ENCODE measurements at places on chromosomes 16 and 17.

DNA sequence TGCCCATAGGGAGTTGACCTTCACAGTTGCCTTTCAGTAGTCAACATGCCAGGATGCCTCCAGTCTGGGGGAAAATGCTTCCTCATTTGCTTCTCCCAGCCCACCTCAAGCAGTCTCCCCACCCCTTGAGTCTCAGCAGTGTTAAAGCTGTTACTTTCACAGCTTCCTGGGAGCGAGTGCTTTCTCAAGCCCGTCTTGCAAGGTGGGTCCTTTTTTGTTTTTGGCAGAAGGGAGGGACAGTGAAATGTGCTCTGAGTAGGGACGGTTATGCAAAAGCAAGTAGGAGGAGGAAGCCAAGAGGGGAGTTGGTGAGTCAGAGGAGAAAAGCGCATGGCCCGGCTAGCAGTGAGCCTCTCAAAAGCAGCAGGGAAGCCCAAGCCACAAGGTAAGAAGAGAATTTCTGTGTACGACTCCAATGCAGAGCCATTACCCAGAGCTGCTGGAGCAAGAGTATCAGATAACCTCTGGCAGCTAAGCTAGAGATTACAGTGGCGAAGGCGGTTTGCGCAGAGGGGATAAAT, at the start of gene CHST4:
CHST4 (plus strand) TSS at position 316 of the 521 bp plus-strand sequence. CDS start 10,252 bp downstream, outside the sequence.
- no peak for DNase-seq

- DNase-seq, result no peak
These were observed 22.2 kb upstream of the CLEC18A start for GRCh38 chr16:69928856-69929400.

DNA sequence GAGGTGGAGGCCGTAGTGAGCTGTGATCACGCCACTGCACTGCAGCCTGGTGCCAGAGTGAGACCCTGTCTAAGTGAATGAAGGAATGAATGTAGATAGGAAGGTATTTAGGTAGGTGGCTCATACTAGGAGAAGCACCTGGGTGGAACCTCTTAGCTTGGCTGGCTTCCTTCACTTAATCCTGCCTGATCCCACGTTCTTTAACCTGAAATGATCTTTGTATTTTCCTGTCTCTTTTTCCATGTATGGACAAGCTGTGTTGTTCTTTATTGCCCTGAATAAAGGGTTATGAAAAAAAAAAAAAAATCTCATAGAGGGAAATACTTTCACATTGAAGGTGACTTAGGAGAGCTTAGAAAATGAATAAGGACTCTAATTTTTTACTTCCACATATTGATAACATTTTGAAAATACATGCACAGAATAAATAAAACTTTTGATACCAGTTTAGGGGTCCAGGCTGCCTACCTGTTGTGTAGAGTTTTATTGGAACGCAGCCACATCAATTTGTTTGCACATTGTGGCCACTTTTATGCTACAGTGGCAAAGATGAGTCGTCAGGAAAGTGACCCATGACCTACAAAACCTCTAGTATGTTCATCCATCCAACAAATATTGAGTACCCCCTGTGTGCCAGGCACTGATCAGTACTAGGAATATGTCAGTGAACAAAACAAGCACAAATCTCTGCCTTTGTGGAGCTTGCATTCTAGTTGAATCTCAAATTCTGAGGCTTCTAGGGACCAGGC, 44.6 kb downstream of the VPS35L start:
- no peak for DNase-seq

- no peak for DNase-seq
These were observed 34.1 kb upstream of the MMP2 start for GRCh38 chr16:55444754-55445485.

- no peak for DNase-seq
These were observed 37.8 kb downstream of the PTRH2 start for GRCh38 chr17:59669411-59669810.

- DNase-seq, result no peak
These were observed 12.8 kb downstream of the NOD2 start for GRCh38 chr16:50706250-50706649.

DNA sequence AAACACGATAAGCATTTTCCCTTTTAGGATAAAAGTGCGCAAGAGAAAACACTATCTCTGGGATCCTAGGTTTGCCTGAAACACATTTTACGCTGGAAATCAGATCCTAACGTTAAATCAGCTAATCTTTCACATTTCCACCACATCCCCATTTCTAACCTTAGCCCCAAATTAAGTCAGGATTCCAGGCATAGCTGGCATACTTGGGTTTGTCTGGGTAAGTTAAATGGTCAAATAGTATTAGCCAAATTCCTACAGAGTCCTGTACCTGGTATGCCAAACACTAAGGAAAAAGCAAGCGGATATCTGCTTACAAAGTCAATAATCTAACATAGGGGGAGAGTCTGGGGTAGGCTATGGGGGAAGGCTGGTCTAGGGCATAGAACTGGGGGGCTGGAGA, 557.4 kb upstream of the ZFHX3 start:
- DNase-seq, result no peak

DNA sequence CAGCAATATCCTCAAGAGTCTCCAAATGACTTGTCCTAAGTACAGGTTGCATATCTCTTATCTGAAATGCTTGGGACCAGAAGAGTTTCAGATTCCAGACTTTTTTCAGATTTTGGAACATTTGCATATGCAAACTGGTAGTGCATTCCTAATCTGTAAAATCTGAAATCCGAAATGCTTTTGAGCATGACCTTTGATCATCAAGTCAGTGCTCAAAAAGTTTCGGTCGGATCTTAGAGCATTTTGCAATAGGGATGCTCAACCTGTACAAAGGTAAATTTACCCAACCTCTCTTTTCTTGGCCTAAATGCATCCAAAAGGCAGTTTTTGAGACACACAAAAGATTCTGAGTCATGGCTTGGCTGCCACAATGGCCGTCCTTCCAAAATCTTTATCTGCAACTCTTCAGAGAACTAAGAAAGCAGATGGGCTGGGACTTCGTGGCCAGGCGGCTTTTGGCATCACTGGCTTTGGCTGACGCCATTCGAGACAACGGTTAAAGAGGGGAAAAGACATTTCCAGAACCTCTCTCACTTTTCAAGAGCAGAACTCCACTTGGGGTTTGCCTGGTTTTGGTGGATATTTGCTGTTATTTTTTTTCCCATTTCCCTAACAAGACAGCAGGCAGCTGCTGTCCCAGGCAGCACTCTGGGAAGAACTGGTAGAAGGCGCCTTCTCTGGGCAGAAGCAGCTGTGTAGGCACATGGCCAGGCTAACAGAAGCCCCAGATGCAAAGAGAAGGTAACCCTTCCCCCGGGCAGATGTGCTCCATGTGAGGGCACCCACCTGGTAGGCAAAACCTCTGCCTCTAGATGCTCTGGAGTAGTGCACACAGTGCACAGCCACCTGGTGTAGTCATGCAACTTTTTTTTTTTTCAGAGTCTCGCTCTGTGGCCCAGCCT, 8.9 kb downstream of the CPPED1 start:
- DNase-seq, result no peak

DNA sequence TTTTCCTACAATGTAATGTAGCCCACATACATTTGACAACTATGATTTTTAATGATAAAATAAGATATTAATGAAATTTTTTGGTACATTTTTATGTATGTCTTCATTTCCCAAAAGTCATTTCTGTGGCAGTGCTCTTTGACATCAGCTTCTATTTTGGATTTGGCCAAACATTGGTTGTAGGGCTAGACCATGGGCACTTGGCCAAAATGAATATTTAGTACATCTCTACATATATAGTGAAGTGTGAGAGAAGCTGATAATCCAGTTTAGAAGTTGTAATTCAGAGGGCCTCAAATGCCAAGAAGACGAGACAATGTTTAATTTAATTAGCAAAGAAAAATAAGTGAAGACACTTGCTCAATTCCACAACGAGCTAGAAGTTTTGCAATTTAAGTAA, 724.9 kb upstream of the SOX9 start:
- DNase-seq, result no peak

GRCh38 chr17:71519285-71519684, 601.5 kb upstream of the SOX9 start:
- DNase-seq, result no peak

DNA sequence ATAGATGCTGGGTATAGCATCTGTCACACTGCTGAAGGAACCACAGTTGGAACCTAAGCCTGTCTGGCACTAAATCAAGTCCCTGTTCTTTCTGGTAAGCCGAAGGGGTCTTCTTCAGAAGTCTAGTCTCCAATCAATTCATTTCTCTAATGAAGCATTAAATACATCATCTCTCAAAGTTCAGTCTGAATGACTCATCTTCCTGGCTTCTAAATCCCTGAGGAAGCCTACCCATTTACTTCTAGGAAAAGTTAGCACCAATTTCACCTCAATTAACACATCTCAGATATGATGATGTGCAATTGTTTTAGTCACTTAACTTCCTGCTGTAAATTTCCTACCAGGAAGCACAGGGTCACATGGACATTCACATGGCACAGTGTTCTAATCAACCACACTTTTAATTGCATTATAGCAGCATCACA, 49.9 kb downstream of the TEX14 start:
- DNase-seq, result no peak

DNA sequence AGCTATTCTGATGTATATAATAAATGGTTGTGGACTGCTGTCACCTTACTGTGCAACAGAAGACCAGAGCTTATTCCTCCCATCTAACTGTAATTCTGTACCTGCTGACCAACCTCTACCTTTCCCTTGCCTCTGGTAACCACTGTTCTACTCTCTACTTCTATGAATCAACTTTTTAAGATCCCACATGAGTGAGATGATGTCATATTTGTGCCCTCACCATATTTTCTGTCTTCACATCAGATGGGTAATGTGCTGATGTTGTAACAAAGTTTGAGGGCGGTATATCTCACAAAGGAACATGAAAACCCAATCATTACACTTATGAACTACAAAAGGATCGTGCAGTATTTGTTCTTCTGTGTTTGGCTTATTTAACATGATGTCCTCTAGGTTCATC, 16.8 kb downstream of the BRD7 start:
- DNase-seq, result no peak

- DNase-seq, result no peak
These were observed 34.8 kb downstream of the UBN1 start for GRCh38 chr16:4882000-4882632.

GRCh38 chr16:12837291-12837690, 33.6 kb upstream of the CPPED1 start:
- DNase-seq, result no peak

DNA sequence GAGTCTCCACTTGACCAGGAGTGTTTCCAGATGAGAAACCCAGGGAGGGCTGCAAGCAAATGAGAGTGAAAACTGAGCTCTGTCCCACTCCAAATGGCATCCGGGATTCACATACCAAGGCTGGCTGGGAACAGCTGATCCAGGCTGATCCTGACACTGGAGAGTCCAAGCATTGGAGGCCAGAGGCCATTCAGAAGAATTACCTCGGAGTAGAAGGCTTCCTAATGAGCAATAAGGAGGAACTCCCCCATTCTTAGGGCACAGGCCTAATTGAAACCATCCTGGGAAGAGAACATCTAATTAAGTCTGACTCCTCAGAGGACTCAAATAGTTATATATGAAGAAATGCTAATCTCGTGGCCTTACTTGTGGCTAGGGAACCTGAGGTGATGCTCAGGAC, 142.8 kb downstream of the PRKCA start:
- no peak for DNase-seq

- DNase-seq, result no peak
These were observed 247.0 kb downstream of the GSG1L start for GRCh38 chr16:27816561-27816960.

DNA sequence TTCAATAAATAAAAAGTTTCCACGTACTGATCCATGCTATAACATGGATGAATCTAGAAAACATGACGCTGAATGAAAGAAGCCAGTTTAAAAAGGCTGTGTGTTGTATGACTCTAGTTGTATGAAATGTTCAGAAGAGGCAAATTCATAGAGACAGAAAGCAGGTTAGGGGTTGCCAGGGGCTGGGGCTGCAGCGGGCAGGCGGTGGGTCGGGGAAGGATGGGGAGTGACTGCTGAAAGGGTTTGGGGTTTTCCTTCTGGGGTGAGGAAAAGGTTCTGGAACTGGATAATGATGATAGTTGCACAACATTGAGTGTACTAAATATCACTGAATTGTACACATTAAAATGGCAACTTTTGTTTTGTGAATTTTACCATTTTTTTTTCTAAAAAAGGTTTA, 36.3 kb downstream of the NOL11 start:
- no peak for DNase-seq

DNA sequence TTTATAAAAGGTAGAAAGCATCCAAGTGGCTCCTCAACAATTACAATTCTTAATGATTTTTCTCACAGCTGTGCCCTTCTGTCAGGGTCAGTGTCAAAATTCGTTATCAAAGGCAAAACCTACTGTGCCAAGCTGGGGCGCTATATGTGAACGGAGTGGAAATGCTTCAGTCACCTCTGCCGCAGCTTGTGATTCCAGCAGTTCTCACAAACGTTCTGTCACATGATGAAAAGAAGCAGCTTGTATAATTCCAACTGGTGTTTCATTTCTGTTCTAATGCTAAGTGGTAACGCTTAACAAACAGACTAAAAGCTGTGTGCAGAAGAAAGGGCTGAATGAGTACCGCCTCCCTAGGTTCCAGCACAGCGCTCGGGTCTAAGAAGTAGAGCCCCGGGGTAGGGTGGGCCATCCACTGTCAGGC, 14.2 kb downstream of the PLD6 start:
- DNase-seq, result no peak

- no peak for DNase-seq
These were observed 302.7 kb upstream of the ASIC2 start for GRCh38 chr17:33595828-33596227.

GRCh38 chr17:16817201-16817600, 127.2 kb downstream of the CCDC144A start:
- DNase-seq, result no peak

- DNase-seq, result no peak
These were observed 33.4 kb downstream of the CDH13 start for GRCh38 chr16:82660075-82660645.

DNA sequence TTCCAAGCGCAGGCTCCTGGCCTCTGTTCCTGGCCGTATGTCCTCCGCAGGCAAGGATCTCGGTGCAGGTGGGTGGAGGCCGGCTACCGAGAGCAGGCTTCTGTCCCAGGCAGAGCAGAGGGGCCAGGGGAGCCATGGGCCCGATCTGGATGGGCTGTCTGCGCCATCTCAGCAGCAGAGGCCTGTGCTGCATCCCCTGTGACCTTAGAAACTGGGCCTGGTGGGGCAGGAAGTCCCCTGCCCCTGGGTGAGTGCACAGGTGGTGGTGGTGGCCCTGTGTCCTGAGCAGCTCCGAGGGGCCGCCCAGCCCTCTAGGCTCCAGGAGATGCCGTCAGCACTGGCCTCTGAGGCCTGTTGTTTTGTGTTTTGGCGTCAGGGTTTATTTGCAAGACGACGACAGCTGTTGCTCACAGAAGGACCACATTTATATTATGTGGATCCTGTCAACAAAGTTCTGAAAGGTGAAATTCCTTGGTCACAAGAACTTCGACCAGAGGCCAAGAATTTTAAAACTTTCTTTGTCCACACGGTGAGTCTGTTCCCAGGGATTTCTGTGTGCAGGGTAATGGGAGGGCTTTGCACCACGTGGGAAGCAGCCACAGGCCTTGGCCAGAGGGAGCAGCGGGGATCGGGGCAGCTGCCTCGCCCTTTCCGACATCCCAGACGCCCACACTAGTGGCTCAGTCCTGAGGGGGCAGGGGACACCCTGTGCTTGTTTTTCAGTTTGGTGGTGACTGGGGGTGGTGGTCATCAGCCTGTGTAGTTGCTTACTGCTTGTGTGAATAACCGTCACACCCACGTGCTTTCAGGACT, 59.1 kb downstream of the PDPK1 start:
- no peak for DNase-seq

- DNase-seq, result no peak
These were observed 8.5 kb downstream of the MMP28 start for GRCh38 chr17:35786941-35787432.
